Keratinocyte (primary cell): ENCODE measurements at places on chromosomes 5 and 9.

GRCh38 chr9:112149211-112149610 is 25.9 kb downstream of the SUSD1 start:
- DNase-seq, result no peak

DNA sequence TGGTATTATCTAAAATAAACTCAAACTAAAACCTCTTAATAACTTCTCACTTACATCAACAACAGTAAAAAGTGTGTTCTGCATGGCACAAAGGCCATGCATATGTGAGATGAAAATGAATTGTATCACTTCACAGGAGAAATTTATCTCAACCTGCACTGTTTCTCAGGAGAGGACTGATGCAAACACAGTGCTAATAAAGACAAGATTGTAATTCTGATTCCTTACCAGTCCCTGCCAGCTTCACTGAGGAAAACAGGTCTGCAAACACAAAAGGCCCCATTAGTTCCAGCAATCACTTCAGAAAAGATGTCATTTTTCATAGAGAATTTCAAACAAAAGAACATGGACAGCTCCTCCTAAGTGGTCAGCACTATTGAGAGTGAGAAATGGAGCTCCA is 117.3 kb upstream of the PDE4D start:
- no peak for DNase-seq

- no peak for DNase-seq
Measured at GRCh38 chr5:148458036-148458888, 74.5 kb downstream of the FBXO38 start.

DNA sequence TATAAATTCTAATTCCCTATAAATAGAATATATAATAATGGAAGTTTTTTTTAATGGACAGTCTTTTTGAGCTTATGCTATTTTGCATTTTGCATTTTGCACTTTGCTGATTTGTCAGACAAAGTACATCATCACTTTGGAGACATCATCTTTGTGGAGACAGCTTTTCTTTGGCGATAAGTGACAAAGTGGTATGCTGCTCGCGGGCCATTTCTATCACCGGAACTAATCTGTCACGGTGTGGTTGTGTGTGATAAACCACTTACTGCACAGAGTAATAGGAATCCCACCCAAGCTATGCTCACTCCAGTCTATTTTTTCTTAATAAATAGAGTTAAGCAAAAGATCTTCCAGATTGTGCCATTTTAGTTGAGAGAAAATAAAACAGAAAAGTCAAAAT is 133.1 kb downstream of the MACIR start:
- no peak for DNase-seq

DNA sequence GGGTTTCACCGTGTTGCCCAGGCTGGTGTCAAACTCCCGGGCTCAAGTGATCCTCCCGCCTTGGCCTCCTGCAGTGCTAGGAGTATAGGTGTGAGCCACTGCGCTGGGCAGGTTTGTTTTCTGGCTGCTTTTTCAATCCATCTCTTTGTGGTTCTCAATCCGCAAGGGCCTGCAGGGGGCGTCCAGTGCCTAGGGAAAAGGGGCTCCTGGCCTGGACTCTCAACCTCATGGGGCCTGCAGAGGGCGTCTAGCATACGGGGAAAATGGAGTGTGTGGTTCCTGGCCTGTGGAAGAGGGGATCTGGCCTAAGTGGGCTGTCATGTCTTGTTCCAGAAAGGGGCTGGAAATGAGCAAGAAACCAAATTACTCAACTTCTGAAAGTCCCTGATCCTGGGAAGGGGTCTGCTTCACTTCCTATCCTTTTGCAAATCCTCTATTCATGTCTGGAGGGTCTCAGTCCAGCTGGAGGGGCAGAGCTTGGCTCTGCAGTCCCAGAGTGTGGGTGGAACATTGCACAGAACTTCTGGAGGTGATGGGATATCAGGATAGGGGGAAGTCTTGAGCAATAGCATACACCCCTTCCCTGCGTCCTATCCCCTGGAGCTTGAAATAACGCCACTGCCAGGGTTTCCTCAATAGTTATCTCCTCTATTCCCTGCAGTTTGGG is 12.7 kb upstream of the CCL27 start:
- DNase-seq, result no peak

- no peak for DNase-seq
Measured at GRCh38 chr5:126015235-126016181, 407.7 kb upstream of the GRAMD2B start.

GRCh38 chr5:60489377-60489776 is 210.6 kb downstream of the DEPDC1B start:
- no peak for DNase-seq

GRCh38 chr5:98734646-98735045 is 38.8 kb upstream of the RGMB start:
- no peak for DNase-seq

DNA sequence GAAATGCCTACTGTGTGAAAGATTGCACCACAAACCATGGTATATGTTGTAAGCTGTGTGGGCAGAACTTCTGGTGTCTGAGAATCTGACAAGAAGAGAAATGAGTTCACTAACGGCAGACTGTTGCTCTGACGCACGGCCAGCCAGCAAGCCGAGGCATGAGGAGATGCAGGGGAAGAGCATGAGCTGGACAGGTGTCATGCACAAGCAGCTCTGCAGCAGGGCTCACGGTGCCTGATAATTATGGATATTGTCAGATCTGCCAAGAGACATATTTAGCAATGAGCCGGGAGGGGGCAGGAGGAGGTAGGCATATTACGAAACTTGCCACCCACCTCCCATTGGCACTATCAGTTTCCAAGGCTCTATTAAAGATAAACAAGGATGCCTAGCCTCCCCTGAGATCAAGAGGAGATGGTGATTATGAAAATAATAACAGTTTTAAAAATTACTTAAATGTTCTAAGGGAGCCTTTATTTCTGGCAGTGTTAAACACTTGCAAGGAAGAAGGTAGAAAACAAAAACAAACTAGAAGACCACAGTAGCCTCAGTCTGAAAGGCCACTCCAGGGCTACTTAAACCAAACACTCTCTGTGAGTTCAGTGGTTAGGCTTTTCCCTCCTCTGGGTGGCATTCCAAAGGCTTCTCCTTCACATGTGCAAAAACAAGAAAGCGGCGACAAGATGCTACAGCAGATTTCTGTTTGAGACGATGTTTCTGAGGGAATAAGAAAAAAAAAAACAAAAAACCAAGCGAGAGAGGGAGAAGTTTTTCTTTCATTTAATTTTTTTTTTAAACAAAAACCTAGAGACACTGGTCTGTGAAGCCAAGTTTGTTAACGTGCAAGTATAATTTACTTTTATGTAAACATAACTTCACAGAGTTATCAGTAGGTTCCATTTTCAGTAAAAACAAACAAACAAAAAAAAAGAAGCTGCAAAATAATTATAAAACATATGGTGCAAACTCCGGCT is 339.5 kb downstream of the BNC2 start:
- peak; percentile 80 for DNase-seq

- DNase-seq, result no peak
Measured at GRCh38 chr5:657570-657969, 35.6 kb downstream of the TPPP start.

GRCh38 chr9:81791076-81791475 is 101.7 kb upstream of the TLE1 start:
- no peak for DNase-seq

GRCh38 chr5:96726802-96727201 is 64.6 kb downstream of the CAST start:
- DNase-seq, result no peak
